ENCODE measurements at places on chromosomes 12 and 14.

GRCh38 chr14:36996133-36996856, 176.1 kb downstream of the SLC25A21 start:
- DNase-seq = no peak

- no peak for DNase-seq
Measured at GRCh38 chr12:92064422-92064821, 81.2 kb downstream of the BTG1 start.

DNA sequence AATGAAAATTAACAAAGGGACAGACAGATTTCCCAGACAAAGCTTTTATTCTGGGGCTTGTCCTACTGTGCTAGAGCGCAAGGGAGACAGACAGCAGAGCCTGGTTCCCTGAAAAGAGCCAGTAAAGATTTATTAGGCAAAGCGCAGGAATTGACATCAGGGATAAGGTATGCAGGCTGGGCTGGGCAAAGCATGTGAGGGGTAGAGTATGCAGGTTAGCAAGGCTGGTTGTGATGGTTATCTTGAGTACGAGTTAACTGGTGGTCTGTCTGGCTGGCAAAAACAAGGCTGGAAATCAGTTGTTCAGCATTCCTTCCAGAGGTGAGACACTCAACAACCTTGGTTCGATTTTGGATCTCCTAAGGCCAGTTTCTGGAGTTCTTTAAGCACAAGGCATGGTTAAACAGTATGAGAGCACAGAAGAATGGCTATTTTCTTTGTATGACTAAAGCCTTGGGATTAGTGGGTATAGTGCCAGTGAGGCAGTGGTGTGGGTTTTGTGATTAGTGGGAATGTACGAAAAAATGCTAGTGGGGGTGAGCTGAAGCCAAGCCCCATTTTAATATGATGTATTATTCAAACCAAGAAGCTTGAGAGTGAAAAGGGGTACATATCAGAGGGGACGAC, 30.9 kb downstream of the BTBD7 start:
- no peak for DNase-seq

- DNase-seq = no peak
Measured at GRCh38 chr14:76701981-76702380, 59.3 kb upstream of the VASH1 start.

DNA sequence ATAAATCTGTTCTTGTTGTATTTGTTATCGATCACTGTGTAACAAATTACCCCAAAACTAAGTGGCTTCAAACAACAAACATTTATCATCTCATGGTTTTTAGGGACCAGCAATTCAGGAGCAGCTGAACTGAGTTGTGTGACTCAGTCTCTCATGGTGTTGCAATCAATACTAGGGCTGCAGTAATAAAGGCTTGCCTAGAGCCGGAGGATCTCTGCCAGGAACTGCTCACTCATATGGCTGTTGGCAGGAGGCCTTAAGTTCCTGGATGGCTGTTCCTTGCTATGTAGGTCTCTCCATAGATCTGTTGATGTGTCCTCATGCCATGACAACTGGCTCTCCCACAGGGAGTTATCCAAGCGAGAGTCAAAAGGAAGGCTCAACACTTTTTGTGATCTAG, 3.8 kb upstream of the PSMC6 start:
- no peak for DNase-seq
